Gastrocnemius medialis (tissue), 4 donors: ENCODE measurements at places on chromosomes 16 and 17. TPM values are rescaled to one million over a fixed set of nuclear protein-coding genes. Genes with fewer than 3 reads are reported as not detected.
A peak's percentile ranks its signal among the peaks of the same experiment; 100 is the strongest.

Gene CRYBA1
- not detected for total RNA-seq

Gene WFIKKN1
- 1.5 TPM for total RNA-seq

Gene CES5A
- not detected for total RNA-seq

- no peak for DNase-seq
Observed at GRCh38 chr17:47741109-47741792, 8.2 kb downstream of the TBX21 start.

- no peak for DNase-seq
Observed at GRCh38 chr16:8818504-8819270, 21.0 kb downstream of the PMM2 start.

DNA sequence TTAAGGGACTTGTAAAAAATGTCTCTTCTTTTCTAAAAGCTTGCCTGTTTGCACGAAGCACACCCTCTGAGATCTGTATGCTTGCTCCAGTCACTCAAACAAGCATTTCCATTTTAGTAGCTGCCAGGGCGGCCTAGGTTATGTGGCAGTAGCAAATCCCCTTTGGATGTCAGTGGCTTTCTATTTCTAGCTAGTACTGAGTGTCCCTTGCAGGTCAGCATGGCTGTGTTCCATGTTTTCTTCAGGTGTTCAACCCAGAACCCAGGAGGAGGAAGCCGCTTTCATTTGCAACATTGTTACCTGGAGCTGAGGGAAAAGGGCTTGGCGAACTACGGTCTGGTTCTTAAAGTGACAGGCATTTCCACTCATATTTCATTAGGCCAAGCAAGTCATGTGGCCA is 36.4 kb downstream of the FOXL1 start:
- peak; percentile 77 for DNase-seq

DNA sequence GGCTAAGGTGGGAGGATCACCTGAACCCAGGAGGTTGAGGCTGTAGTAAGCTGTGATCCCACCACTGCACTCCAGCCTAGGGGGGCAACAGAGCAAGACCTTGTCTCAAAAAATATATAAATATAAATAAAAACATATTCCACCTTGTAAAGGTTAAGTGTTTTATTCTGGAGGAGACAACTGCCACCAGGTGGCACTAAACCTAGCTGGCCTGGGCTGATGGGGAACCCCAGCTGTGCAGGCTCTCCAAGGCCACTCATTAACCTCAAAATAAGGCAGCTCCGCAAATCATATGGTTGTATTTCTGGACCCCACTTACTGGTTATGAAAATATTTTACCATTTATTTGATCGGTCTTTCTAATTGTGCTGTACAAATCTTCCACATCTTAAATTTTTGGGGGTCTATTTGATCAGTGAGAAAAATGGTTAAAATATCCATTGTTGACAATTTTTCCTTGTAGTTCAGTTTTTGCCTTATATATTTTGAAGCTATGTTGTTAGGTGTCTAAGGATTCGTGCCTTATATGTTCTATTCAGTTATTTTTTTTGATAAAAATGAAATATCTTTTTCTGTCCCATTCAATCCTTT is 8.5 kb upstream of the ICAM2 start:
- DNase-seq: no peak

- DNase-seq: no peak
Observed at GRCh38 chr17:42386777-42387657, 1.2 kb downstream of the STAT3 start.

GRCh38 chr17:29007860-29008455 is 2.1 kb upstream of the SEZ6 start:
- no peak for DNase-seq
